HepG2 (cell line): ENCODE measurements at places on chromosomes 16 and 17. TPM values are rescaled to one million over a fixed set of nuclear protein-coding genes. Genes with fewer than 3 reads are reported as not detected.

Gene XAF1
- 1.7 and 2.4 TPM in 2 replicates for total RNA-seq

DNA sequence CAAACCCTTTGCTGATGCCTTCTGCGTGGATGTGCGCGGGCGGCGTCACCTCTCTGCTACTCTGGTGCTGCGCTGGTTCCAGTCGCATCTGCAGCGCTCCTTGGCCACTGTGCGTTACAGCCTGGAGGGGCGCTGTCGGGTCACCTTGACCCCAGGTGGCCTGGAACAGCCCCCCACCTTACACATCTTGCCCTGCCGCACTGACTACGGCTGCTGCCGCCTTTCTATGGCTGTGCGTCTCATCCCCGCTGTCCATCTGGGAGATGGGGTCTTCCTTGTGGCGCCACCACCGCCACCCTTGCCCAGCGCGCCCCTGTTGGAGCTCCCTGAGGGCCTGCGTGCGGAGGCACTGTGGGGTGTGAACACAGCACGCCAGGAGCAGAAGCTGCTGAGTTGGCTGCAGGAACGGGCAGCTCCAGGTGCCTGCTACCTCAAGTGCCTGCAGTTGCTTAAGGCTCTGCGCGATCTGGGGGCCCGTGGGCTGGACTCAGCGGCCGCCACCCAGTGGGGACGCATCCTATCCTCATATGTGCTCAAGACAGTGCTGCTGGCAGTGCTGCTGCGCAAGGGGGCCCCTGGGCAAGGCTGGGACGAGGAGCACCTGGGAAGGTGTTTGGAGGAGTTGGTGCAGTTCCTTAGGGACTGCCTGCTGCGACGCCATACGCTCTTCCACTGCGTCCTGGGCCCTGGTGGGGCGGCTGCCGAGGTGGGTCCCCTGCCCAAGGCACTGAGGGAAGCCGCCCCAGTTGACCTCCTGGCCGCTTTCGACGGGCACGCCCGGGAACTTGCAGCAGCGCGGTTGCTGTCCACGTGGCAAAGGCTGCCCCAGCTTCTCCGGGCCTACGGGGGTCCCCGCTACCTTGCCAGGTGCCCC is 1.6 kb downstream of the ITPRIPL2 start:
- H3K4me1 ChIP-seq, result peaks cover 73% of the 10 kb centered on the region
- no peaks in the 10 kb centered on the region for H3K27me3 ChIP-seq
- DNase-seq, result no peak

- no peaks in the 10 kb centered on the region for H3K4me1 ChIP-seq
- H3K27ac ChIP-seq, result no peak overlapping the region
- no peak overlapping the region for H3K4me3 ChIP-seq
- H3K27me3 ChIP-seq, result no peaks in the 10 kb centered on the region; the same call in 1 of the 2 replicates
- no peak for DNase-seq
Measured at GRCh38 chr16:73265124-73265837, 217.4 kb upstream of the ZFHX3 start.

Gene ARL4D
- 9.0 and 9.5 TPM in 2 replicates for total RNA-seq

GRCh38 chr17:30112794-30113193 is 3.8 kb upstream of the NSRP1 start:
- no peak for DNase-seq
- peaks cover 13% of the 10 kb centered on the region for H3K4me1 ChIP-seq
- H3K4me3 ChIP-seq, result no peak overlapping the region
- H3K36me3 ChIP-seq, result no peaks in the 10 kb centered on the region

GRCh38 chr17:40321961-40322357 is 13.0 kb downstream of the RARA start:
- peaks cover 87% of the 10 kb centered on the region for H3K4me1 ChIP-seq
- no peaks in the 10 kb centered on the region for H3K36me3 ChIP-seq
- no peak overlapping the region for H3K4me3 ChIP-seq

Gene C16orf96
- total RNA-seq, result not detected in 2 replicates

Gene KCNG4
- total RNA-seq, result not detected in 2 replicates

Gene TBC1D3
- not detected in 2 replicates for total RNA-seq

Gene SLC16A6
- 0.67 and 1.1 TPM in 2 replicates for total RNA-seq

- H3K27me3 ChIP-seq, result no peaks in the 10 kb centered on the region
- DNase-seq, result no peak
- no peak overlapping the region for H3K4me3 ChIP-seq
- no peak overlapping the region for H3K27ac ChIP-seq
- peaks cover 9% of the 10 kb centered on the region for H3K4me1 ChIP-seq
Measured at GRCh38 chr16:19735074-19735867, 17.2 kb downstream of the IQCK start.

Gene HOXB7
- total RNA-seq, result not detected in 2 replicates

GRCh38 chr16:75247249-75247648 is 4.2 kb downstream of the BCAR1 start:
- peaks cover 13% of the 10 kb centered on the region for H3K36me3 ChIP-seq
- no peak for DNase-seq
- H3K4me1 ChIP-seq, result peaks cover 77% of the 10 kb centered on the region
- no peaks in the 10 kb centered on the region for H3K27me3 ChIP-seq
- H3K27ac ChIP-seq, result peak overlapping the region; percentile 97

GRCh38 chr17:79495665-79496064 is 115.2 kb downstream of the RBFOX3 start:
- no peak overlapping the region for H3K4me3 ChIP-seq
- no peaks in the 10 kb centered on the region for H3K27me3 ChIP-seq
- DNase-seq, result no peak
- no peak overlapping the region for H3K27ac ChIP-seq

- peak overlapping the region; percentile 64 for H3K4me3 ChIP-seq
- no peaks in the 10 kb centered on the region; the same call in 2 of the 3 replicates for H3K27me3 ChIP-seq
- H3K27ac ChIP-seq, result peak overlapping the region; percentile 92
- peak; percentile 80 for DNase-seq
Measured at GRCh38 chr16:89246383-89246902, 28.9 kb downstream of the ZNF778 start.

Gene CACNG1
- total RNA-seq, result not detected in 2 replicates

DNA sequence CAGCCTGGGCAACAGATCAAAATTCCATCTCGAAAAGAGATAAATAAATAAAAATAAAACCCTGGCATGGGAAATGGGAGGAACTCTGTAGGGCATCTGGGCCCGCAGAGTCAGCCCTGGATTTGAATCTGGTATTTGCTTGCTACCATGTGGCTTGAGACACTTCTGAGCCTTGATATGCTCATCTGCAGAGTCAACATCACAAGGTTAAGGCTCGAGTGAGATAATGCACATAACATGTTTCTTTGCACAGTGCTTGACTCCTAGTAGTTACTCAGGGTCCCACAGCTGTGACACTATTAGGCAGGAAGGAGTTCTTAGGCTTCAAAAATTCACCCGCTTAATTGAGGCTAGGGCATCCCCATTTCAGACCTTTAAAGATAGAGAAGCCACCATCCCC is 21.3 kb downstream of the CDK5RAP3 start:
- DNase-seq, result no peak
- H3K27ac ChIP-seq, result no peak overlapping the region
- no peak overlapping the region for H3K4me3 ChIP-seq
- H3K4me1 ChIP-seq, result peaks cover 45% of the 10 kb centered on the region
- peaks cover 52% of the 10 kb centered on the region for H3K27me3 ChIP-seq

Gene CDRT15L2
- not detected in 2 replicates for total RNA-seq

DNA sequence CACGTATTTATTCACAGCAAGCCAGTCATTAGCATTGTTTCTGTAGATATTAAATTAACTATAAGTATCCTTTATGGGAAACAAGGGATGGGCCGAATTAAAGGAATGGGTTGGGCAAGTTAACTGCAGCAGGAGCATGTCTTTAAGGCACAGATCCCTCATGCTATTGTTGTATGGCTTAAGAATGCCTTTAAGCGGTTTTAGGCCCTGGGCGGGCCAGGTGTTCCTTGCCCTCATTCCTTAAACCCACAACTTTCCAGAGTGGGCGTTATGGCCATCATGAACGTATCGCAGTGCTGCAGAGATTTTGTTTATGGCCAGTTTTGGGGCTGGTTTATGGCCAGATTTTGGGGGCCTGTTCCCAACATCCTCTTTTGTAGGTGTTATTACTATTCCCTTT is 9.1 kb downstream of the PHKB start:
- peak overlapping the region; percentile 59 for H3K27ac ChIP-seq
- H3K4me3 ChIP-seq, result no peak overlapping the region
- no peak for DNase-seq
- peaks cover 65% of the 10 kb centered on the region for H3K4me1 ChIP-seq
- H3K27me3 ChIP-seq, result no peaks in the 10 kb centered on the region
